IMR-90 (cell line): ENCODE measurements at places on chromosomes 6 and 20. TPM values are rescaled to one million over a fixed set of nuclear protein-coding genes. Genes with fewer than 3 reads are reported as not detected.

MRAP2 gene
- total RNA-seq: under 0.01 TPM in 1 of 2 replicates, not detected in the other

ZNF76 gene
- 15.3 and 19.9 TPM in 2 replicates for total RNA-seq

PFDN4 gene
- 14.9 and 83.9 TPM in 2 replicates for total RNA-seq

CAP2 gene
- total RNA-seq: 14.5 and 16.1 TPM in 2 replicates

SPAG4 gene
- total RNA-seq: 1.8 and 1.9 TPM in 2 replicates

AVP gene
- not detected in 2 replicates for total RNA-seq

OR2B6 gene
- not detected in 2 replicates for total RNA-seq

CALHM6 gene
- 0.72 and 0.83 TPM in 2 replicates for total RNA-seq

E2F1 gene
- total RNA-seq: 10.6 and 10.9 TPM in 2 replicates

CASP8AP2 gene
- 11.1 and 19.2 TPM in 2 replicates for total RNA-seq

RSPO3 gene
- total RNA-seq: not detected in 2 replicates

HCRTR2 gene
- total RNA-seq: under 0.01 TPM in 1 of 2 replicates, not detected in the other

CCM2L gene
- not detected in 2 replicates for total RNA-seq

COL9A1 gene
- total RNA-seq: not detected in 2 replicates

PRRT1 gene
- not detected in 2 replicates for total RNA-seq

CD40 gene
- 0.28 and 0.36 TPM in 2 replicates for total RNA-seq

SYS1 gene
- 12.9 and 16.7 TPM in 2 replicates for total RNA-seq

TTBK1 gene
- total RNA-seq: under 0.01 TPM in 1 of 2 replicates, not detected in the other

BANF2 gene
- total RNA-seq: not detected in 2 replicates

VSX1 gene
- not detected in 2 replicates for total RNA-seq

TUBB1 gene
- total RNA-seq: not detected in 2 replicates

CFB gene
- 1.4 and 1.8 TPM in 2 replicates for total RNA-seq
